ENCODE measurements at places on chromosomes 3 and 15.

- DNase-seq: no peak
- H3K36me3 ChIP-seq: no peaks in the 10 kb centered on the region
- H3K4me3 ChIP-seq: no peak overlapping the region
- no peaks in the 10 kb centered on the region for H3K4me1 ChIP-seq
- H3K27ac ChIP-seq: no peak overlapping the region
- no peaks in the 10 kb centered on the region for H3K27me3 ChIP-seq
Observed at GRCh38 chr3:36959821-36960220, 15.0 kb upstream of the TRANK1 start.

GRCh38 chr3:46465196-46465520, 453 bp upstream of the LTF start:
- H3K4me1 ChIP-seq: peaks cover 4% of the 10 kb centered on the region
- DNase-seq: no peak
- no peaks in the 10 kb centered on the region for H3K27me3 ChIP-seq
- no peaks in the 10 kb centered on the region for H3K36me3 ChIP-seq
- no peak overlapping the region for H3K4me3 ChIP-seq

GRCh38 chr3:30475038-30475808, 131.2 kb upstream of the TGFBR2 start:
- no peaks in the 10 kb centered on the region for H3K27me3 ChIP-seq
- H3K4me3 ChIP-seq: no peak overlapping the region
- H3K36me3 ChIP-seq: no peaks in the 10 kb centered on the region
- peaks cover 12% of the 10 kb centered on the region for H3K4me1 ChIP-seq

DNA sequence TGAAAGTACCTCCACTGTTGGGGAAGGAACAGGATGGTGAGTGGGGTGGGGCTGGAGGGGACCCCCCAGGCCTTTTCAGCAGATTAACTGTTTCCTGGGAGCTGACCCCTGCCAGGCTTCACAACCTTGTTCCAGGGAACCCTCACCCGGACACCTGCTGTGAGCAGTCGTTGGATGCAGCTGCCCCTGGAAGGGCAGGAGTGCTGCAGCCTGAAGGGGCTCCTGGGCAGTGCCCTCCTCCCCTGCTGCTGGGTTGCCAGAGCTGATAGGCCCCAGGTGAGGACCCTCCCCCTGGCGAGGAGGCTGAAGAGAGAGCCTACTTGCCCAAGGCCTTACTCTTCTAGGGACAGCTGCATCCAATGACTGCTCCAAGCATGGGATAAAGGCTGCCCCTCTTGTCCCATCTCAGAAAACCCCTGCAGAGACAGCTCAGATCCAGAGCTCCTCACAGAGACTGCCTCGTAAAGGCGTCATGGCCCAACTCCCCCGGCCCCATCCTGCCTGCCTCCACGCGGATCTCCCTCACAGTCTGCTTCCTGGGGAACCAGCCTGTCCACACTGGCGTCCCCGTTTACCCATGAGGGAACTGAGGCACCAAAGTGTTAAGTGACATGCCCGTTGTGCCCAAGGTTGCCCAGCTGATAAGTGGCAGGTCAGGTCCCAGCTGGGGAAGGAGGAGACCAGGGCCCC, 193.4 kb upstream of the LINGO1 start:
- no peak overlapping the region for H3K27ac ChIP-seq
- H3K4me3 ChIP-seq: no peak overlapping the region
- H3K27me3 ChIP-seq: no peaks in the 10 kb centered on the region
- DNase-seq: no peak

DNA sequence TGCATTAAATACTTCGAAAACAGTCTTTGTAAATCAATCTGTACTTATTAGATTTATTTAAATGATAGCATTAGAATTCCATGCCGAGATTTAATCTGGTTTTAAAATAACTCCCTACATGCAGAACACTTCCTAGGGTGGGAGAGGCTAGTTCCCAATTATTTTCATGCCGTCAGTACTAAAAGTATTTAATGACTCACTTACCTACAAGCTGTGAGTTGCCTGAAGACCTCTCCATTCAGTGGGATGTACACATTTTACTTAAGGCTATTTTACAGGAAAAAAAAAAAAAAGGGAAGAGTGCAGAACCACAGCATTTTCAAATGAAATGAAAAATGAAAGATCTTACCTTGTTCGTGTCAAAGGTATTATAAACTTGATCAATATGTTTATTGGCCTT, 469 bp downstream of the GUCA1C start:
- no peak for DNase-seq
- no peak overlapping the region for H3K4me3 ChIP-seq
- no peaks in the 10 kb centered on the region for H3K36me3 ChIP-seq
- H3K27ac ChIP-seq: no peak overlapping the region
- no peaks in the 10 kb centered on the region for H3K27me3 ChIP-seq

DNA sequence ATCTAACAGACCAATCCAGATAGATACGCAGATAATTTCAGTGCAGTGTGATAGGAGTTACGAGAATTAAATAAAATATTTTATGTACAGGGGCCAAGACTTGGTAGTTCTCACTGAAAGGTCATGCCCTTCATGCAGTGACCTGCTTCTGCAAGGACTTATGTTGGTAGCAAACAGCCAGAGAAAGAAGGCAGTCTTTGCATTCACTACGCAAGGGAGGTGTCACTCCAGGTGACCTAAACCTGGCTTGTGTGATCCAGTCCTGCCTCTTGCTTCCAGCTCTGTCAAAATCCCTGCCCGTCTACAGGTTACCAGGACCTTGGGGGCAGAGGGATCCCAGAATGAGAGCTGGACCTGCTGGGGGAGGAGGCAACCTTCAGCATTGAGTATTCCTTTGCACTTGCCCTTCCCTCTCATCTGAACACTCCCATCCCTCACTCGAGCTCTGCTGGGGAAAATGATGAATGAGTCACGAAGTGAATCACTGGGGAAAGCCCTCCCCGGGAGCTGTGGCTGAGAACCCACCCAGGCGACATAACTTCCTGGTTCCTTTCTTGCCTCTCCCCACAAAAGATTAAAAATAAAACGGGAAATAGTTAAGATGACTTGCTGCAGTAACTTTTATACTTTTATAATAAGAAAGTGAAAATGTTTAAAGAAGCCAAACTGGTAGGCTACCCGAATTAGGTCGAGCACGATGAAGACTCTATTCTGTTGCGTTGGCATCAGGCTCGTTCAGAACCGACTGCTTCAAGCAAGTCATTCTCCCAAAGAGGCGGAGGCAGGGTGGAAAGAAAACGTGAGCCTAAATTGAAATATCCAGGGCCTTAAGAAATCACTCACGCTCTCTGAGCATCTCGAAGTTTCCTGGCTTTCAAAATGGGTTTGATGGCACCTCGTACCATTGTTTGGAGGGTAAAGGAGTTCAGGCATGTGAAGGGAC, 216.1 kb downstream of the SLCO3A1 start:
- H3K4me1 ChIP-seq: peaks cover 15% of the 10 kb centered on the region
- no peaks in the 10 kb centered on the region for H3K27me3 ChIP-seq
- DNase-seq: peak; percentile 50
- H3K4me3 ChIP-seq: peak overlapping the region; percentile 71
- H3K36me3 ChIP-seq: no peaks in the 10 kb centered on the region

DNA sequence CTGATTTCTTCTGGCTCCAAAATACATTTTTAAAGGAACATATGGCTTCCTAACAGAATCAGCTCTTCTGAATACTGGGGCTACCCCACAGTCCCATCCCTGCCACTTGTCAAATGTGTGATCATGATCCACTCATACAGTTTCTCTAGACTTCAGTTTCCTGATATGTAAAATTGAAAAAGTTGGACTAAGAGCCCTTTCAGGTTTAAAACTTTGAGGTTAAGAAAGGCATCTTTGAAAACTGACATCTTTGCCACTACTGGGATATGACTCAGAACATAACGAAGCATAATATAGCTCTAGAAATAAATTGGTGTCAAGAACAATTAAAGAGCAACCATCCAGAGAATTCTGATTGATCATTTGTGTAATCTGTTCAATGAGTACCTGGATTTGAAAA, 248.3 kb downstream of the IL5RA start:
- no peaks in the 10 kb centered on the region for H3K27me3 ChIP-seq
- no peak overlapping the region for H3K27ac ChIP-seq
- no peaks in the 10 kb centered on the region for H3K36me3 ChIP-seq
- no peak overlapping the region for H3K4me3 ChIP-seq
- no peak for DNase-seq
- H3K4me1 ChIP-seq: no peaks in the 10 kb centered on the region

DNA sequence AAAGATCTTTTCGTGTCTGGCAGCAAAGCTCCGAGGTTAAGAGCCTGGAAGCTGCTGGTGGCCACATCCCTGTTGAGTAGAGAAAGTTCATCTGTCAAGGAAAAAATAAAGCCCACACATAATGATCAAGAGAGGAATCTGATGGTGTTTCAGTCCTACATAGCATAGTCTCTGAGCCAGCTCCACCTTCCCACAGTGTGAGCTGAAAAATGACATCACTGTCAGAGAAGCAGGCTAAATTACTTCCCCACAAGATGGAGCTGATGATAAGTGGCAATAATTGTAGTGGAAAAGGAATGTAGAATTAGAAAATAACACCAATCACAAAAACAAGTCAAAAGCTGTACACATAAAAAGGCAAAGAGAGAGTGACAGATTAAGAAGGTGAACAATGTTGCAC, 84.5 kb downstream of the AQP9 start:
- H3K4me1 ChIP-seq: peaks cover 10% of the 10 kb centered on the region
- no peaks in the 10 kb centered on the region for H3K27me3 ChIP-seq
- H3K27ac ChIP-seq: no peak overlapping the region
- H3K36me3 ChIP-seq: no peaks in the 10 kb centered on the region
- H3K4me3 ChIP-seq: no peak overlapping the region

DNA sequence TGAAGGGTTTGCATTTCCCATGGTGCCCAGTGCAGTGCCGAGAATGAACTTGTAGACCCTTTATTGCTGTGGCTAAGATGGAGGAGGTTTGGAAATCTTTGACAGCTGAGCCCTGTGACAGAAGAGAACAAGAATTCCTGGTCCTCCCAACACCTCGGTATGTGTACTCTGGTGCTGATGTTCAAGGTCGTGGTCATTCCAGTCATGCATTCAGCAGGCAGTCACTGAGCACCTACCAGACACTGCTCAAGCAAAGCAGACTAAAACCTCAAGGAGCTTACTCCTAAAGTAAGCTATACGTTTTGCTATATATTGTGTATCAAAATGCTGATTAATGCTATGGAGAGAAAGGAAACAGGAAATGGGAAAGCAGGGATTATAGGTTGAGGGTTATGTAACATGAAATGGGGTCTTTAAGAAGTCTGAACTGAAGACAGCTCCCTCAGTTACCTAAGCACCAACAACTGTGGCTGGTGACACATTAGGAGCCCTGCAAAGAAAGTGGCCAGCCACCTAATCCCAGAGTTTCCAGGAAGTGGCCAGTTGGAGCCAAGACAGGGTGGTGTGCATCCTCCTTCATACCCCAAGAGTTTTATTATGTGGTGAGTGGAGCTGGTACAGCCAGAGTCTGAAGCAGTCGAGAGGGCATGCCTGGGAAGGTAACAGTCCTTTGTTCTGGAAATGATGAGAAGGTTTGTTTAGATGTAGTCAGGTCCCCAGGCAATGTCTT, 65.0 kb downstream of the CCNL1 start:
- no peaks in the 10 kb centered on the region for H3K27me3 ChIP-seq
- no peak overlapping the region for H3K4me3 ChIP-seq
- DNase-seq: no peak
